Activated CD4-positive, CD25-positive, alpha-beta regulatory T cell treated with anti-CD3 and anti-CD28 coated beads, Interleukin-2, amount 50 U/mL, for 16 hours (primary cell): ENCODE measurements at places on chromosomes 7 and 10.

DNA sequence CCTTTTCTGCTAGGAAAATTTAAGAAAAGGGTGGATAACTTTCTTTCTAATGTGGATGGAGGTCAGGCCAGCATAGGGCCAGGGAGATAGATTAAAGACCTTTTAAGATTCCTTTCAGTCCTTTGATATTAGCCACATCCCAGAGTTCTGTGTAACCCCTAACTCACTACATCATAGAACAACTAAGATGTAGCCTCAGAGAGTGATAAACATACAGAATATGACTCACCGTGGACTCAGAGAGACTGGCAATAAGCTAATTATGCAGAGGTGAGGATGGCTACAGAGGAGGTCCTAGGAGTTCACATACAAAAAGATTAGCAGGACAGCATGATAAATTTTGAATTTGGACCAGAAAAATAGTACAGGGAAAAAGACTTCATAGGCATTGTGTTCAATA is 141.0 kb downstream of the AOAH start:
- no peak for DNase-seq

GRCh38 chr10:9608602-9609001 is 1409.1 kb upstream of the CELF2 start:
- DNase-seq: no peak

GRCh38 chr7:92631067-92631849 is 41.1 kb upstream of the FAM133B start:
- no peak for DNase-seq

GRCh38 chr7:33418251-33418701 is 288.9 kb downstream of the BBS9 start:
- no peak for DNase-seq

DNA sequence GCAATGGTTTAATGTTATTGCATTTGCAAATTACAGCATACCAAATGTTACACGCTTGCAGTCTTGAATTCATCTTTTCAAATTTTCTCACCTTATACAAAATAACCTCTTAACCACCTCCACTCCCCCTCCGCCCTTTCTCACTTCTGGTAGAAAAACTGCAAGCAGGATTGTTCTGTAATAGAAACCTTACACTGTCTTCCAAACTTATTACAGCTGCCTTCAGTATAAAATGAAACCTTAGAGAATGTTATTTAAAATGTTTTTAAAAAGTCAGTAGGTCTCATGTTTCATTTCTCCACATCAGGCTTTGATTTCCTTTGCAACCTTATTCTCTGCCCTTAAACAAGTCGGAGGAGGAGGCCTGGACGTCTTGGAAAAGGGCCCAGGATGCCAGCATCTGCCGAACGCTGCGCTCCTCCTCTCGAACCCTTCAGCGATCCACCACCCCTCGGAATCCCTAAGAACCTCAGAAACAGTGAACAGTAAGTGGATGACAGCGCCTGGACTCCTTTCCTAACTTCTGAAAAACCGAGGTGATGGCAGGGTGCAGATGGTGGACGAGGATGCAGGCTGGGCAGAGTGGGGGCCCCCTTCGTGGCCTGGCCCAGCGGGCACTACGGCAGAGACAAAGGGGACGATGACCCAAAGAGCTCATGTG is 74.0 kb downstream of the FGFR2 start:
- DNase-seq: no peak

GRCh38 chr10:680745-681144 is 8.7 kb downstream of the DIP2C start:
- DNase-seq: no peak

DNA sequence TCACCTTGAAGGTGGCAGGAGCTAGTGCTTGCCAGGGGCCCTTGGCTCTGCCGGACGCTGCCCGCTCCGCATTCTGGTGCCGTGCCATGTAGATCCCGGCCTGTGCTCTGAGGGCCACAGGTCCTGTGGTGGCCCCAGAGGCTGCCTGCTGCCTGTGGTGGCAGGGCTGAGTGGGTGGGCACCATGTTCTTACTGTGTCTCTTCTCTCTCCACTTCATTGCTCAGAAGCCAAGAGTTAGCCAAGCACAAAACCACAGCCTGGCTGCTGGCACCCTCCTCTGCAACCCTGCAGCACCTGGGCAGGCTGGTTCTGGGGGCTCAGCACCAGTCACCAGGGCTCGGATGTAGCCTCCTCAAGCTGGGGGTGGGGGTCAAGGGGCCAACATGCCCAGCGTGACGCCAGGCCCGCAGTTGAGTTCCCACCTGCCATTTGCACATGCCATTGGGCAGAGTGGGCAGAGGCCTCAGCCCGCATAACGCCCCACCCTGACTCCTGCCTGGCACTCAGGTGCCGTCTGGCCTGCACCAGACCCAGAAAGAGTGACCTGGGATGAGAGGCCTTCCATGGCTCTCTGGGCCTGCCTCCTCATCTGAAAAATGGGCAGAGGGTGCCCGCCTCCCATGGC is 16.3 kb downstream of the ZMIZ1 start:
- DNase-seq: no peak

DNA sequence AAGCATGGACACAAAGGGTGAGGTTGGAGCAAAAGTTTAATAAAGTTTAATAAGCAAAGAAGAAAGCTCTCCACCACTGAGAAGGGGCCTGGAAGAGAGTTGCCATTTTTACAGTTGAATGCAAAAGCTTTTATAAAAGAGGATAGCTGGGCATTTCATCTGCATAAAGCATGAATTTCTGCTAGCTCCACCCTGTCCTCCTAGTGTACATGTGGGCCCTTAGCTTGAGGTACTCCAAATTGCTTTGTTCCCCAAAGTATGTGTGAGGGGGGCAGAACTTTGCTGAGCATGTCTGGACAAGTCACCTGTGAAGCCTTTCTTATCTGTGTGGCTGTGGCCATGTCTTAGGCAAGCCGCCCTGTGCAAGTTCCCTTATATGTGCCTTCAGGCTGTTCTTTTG is 22.6 kb upstream of the CROT start:
- no peak for DNase-seq

DNA sequence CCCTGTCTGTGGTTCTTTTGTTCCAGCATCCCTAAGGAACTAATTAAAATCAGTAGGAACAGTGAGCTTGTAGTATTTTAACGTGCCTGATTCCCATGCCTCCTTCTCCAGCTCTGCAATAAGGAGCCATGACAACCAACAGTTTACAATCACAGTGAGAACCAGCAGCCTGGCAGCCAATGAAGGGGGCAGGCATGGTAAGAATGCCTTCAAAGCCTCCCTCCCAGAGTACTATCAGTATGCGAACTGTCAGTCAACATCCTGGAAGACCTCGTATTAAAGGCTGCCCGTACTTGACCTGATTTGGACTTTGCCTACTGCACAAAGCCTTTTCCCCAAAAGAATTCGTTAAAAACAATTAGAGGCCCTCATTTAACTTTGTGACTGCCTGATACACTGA is 7.7 kb downstream of the ZPBP start:
- DNase-seq: no peak

DNA sequence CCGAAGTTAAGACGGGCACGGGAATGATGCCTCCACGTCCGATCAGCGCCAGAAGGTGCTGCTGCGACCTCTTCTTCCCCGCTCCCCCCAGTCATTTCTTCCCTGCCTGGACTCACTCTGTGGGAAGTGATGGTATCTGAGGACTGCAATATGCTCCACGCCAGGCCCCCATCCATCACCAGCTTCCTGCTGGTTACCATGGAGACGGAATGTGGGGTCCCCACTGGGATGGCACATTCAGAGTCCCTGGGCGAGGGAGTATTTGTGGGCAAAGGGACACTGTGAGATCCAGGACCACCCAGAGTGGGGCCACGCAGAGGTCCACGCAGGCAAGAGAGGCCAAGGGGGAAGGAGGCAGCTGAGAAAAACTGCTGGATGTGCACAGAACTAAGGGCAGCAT is 39.7 kb downstream of the CARD11 start:
- no peak for DNase-seq

- no peak for DNase-seq
These were observed 196.8 kb downstream of the TAX1BP1 start for GRCh38 chr7:27936768-27937102.

- DNase-seq: no peak
These were observed 20.8 kb upstream of the RAB18 start for GRCh38 chr10:27482984-27483956.

GRCh38 chr10:62870866-62871265 is 54.7 kb upstream of the EGR2 start:
- DNase-seq: no peak

DNA sequence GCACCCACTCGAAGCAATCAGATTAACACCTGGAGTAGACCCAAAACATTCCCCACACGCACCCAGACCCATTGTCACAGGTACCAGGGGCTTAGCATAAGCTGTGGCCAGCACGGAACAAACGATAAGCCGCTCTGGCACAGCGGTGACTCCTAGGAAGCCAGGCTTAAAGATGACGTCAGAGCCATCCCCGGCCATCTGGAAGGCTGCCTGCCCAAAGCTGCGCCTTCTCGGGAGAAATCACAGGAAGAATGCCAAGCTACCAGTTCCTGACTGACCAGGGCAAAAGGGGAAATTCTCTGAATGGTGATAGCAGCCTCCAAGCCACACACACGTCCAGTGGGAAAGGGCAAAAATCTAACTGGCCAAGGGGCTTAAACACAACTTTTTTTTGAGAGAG is 13.0 kb upstream of the WIPI2 start:
- no peak for DNase-seq

DNA sequence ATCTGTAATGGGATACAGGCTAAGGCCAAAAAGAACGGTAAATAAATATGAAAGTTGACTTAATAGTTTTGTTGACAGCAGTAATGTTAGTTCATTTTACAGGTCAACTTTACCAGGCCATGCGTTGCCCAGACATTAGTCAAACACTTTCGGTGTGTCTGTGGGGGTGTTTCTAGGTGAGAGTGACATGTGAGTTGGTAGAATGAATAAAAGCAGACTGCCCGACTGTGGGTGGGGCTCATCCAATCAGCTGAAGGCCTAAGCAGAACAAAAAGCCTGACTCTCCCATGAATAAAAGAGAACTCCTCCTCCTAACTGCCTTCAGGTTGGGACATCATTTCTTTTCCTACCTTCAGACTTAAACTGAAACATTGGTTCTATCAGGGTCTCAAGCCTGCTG is 132.3 kb downstream of the MTPAP start:
- no peak for DNase-seq

GRCh38 chr7:47484923-47485639 is 96.8 kb downstream of the TNS3 start:
- DNase-seq: no peak

GRCh38 chr10:15482156-15482555 is 111.1 kb upstream of the FAM171A1 start:
- no peak for DNase-seq

DNA sequence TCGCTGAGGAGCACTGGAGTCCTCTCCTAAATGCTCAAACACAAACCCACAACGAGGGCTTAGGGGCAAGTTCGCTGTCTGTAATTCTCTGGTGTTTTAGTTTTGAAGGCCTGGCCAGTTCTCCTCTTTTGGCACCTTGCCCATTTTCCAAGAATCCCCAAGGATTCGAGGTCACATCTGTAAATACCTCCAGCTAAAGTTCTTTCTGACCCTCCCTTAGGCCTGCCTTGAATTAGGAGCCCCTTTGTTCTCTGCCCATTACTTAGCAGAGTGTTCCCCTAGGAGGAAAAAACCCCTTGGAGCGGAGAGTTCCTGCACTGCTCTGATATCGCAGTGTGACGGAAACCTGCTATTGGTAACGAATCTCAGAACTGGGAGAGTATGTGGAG is 743 bp upstream of the PYROXD2 start:
- DNase-seq: no peak

DNA sequence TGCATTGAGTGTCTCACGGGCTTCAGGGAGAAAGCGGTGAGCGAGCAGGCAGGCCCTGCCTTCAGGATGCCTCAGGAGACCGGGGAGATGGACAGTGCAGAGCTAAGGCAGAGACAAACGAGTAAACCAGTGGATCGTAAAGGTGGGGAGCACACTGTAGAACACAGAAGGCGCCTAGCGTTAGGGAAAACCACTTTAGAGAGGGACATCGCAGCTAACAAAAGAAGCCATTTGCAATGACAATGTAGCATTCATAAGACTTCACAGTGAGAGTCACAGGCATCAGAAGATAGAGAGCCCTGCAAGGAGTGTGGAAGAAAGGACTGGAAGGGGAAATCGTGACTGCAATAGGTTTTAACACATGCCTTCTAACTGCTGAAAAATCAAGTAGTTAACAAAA is 54.9 kb upstream of the TMEM273 start:
- DNase-seq: no peak

GRCh38 chr7:126840869-126841268 is 411.9 kb downstream of the GRM8 start:
- DNase-seq: no peak

DNA sequence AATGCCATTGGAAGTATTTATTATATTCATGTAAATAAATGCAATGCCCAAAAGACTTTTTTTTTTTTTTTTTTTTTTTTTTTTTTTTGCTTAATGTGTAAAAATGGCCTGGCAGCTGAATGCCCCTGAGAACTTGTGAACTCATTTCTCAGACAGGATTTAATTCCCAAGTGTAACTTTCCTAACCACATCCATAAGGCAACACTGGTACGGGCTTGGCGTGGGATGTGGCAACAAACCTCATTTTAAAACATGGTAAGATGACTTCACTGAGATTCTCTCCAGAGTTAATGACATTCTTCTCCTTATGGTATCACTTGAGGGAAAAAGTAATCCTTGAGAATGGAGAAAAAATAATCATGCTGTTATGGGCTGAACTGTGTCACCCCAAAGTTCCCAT is 150.4 kb downstream of the DGKI start:
- DNase-seq: no peak

GRCh38 chr7:83347945-83348444 is 185.3 kb upstream of the PCLO start:
- no peak for DNase-seq

DNA sequence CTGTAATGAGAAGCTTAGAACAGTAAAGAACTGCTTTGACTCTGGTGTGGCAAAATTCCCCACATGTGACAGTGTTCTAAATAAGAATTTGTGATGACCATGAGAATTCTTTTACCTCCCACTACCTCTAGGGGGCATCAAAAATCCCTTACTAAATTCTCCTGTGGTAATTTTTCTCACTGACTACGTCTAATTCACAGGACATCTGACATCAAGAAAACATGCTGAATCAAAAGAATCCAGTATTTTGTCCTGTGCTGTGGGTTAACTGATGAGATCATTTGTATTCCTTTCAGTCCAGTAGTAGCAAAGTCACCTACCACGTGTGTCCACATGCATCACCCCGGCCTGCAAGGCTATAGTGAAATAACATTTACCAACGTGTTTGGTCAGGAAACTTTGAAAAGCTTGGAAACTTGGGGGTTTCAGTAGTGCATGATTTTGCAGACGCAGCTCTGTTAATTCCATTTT is 103.8 kb downstream of the ATE1 start:
- DNase-seq: no peak

DNA sequence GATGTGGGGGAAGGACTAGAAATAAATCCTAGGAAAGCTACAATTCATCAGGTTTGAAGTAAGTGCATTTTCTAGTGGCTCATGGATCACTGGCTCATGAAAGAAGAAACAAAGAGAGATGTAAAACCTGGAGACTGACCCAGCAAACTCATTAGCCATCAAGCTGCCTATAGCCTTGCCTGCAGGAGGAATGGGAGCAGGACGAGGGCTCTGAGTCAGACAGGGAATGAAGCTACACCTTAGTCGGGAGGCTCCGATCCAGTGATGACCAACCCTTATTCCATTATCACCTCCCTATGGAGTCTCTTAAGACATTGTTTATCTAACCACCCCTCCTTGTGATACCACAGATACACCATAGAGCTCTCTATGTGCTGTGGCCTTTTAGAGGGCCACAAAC is 112.5 kb upstream of the WDR11 start:
- DNase-seq: no peak

- no peak for DNase-seq
These were observed 27.0 kb upstream of the JAZF1 start for GRCh38 chr7:28207486-28208158.

GRCh38 chr10:126468467-126468866 is 80.2 kb upstream of the ADAM12 start:
- no peak for DNase-seq

- DNase-seq: no peak
These were observed 151.6 kb downstream of the SND1 start for GRCh38 chr7:127803626-127804025.
